ENCODE measurements at places on chromosomes 4 and X.

DNA sequence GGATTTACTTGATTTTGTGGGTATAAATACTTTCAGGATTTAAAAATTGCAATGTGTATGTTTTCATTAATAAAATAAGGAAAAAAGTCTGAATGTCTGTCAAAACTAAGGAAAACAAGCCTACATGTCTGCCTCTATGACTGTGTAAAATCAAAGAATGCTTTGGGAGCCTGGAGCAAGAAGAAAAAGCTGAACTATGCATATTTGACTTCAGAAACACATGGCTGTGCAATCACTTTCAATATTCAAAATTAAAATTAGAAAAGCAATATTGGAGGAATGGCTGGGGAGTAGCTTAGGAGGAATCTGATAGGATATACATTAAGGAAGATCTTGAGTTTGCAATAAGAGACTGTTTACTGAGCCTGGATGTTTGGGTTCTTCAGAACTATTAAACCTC, 147.1 kb downstream of the ADAM29 start:
- no peak for DNase-seq

- DNase-seq: no peak
These were observed 49.2 kb upstream of the TAB3 start for GRCh38 chrX:30938295-30938694.

DNA sequence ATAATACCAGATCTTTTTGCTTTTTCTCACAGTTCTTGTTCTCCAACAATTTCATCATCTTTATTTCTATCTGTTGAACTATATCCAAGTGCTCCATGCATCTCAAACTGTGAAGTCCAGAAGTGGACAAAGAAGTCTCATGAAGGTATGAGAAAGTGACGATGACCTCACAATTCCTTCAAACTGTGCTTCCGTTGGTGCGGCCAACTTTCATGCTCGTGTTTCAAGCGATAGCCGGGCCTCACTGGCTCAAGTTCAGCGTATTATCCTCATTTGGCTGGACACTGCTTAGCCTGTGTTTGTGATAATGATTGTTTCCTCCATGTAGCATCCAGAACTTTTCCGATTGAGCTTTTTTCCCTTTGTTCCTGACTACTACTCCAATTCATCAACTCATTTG, 143.1 kb downstream of the PALLD start:
- no peak for DNase-seq

GRCh38 chrX:18010253-18010652, 149.2 kb upstream of the RAI2 start:
- DNase-seq: no peak

DNA sequence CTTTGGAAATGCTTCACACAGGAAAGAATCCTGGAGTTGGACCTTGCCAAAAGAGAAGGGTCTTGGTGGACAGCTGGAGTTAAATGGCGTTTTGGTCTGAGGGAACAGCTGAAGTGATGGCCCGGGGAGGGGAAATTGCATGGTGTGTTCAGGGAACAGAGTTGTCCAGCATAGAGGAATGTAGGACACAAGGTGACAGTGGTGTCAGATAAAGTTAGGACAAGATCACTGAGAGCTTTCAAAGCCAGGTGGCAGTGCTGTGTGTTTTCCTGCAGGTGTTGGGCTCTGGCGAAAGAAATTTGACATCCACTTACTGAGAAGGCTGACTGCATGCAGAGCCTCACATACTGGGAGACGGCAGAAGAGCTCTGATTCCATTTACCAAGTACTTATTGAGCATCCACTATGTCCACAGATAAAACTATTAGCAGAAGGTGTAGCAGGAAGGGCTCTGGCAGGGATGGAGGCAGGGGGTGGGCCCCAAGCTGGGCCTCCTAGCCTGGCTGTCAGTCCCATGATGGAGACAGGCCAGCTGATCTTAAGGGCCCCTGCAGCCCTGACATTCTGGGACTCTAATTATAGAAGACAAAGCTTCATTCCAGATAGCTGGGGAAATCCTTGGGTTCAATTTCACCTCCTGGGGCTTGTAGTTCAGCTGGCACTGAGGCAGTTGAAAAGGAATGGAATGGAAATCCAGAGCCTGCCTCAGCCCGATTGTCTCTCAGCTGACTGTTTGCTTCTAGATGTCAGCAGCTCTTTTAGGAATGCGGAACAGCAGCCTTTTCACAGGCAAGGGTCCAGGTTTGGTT, 150.2 kb upstream of the MAMLD1 start:
- DNase-seq: no peak

DNA sequence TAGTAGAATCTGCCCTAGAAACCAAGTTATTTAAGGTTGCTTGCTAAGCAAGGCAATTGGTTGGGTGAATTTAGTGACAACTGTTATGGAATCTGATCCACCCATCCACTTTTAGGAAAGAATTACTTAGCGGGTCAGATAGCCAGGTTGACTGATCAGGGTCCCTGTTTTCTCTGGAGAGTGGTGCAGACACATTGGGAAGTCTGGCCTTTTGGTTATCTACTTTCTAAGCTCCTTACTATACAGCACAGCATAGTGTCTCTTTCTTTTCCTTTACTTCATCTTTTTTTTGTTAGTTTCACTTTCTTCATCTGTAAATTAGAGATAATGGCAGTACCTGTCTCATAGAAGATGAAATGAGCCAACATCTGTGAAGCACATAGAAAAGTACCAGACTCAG, 7.4 kb downstream of the HERC3 start:
- DNase-seq: no peak

All from tibial artery (tissue), 4 donors.